ENCODE measurements at places on chromosomes 6 and 20. TPM values are rescaled to one million over a fixed set of nuclear protein-coding genes. Genes with fewer than 3 reads are reported as not detected.

Gene PAX1
- total RNA-seq, result under 0.01 TPM

Gene IPCEF1
- total RNA-seq, result 2.1 TPM

Gene LY6G6F
- not detected for total RNA-seq

Gene DPPA5
- not detected for total RNA-seq

Gene BMP5
- total RNA-seq, result 11.5 TPM

Gene COL20A1
- 2.6 TPM for total RNA-seq

Gene PRDM1
- total RNA-seq, result 1.6 TPM

Gene EYA2
- total RNA-seq, result 1.0 TPM

Gene HCK
- total RNA-seq, result 8.4 TPM

Gene SNAP25
- total RNA-seq, result 4.2 TPM

Gene UST
- total RNA-seq, result 14.6 TPM

Gene CCN5
- total RNA-seq, result not detected

Gene KIF6
- 1.0 TPM for total RNA-seq

Gene AGPAT4
- total RNA-seq, result 18.3 TPM

Gene ZBTB46
- 52.2 TPM for total RNA-seq

Gene SSTR4
- total RNA-seq, result not detected

Gene SMIM28
- total RNA-seq, result not detected

Gene TFAP2A
- total RNA-seq, result not detected

Gene TBC1D20
- 14.1 TPM for total RNA-seq

Gene SLC35D3
- not detected for total RNA-seq

Gene MATN4
- total RNA-seq, result 0.52 TPM

Gene OPRL1
- 0.52 TPM for total RNA-seq

Gene ADGRF4
- total RNA-seq, result not detected

Gene THBD
- total RNA-seq, result 6.8 TPM

Gene TFAP2C
- total RNA-seq, result not detected

Gene ID1
- total RNA-seq, result 136 TPM

Gene ZNF334
- total RNA-seq, result 3.7 TPM

Gene DAAM2
- total RNA-seq, result 31.8 TPM

Gene CLDN20
- not detected for total RNA-seq

Gene ULBP2
- total RNA-seq, result not detected

Gene ADGB
- total RNA-seq, result not detected

Gene GABBR1
- total RNA-seq, result 9.9 TPM

Gene TENT5A
- total RNA-seq, result 28.2 TPM

Gene UBE2C
- total RNA-seq, result 10.4 TPM

Gene SERINC1
- 176 TPM for total RNA-seq

Gene HTR1B
- not detected for total RNA-seq

Gene CDS2
- total RNA-seq, result 27.1 TPM

Gene TOX2
- total RNA-seq, result not detected

Gene NELFE
- 61.6 TPM for total RNA-seq

Gene OVOL2
- total RNA-seq, result not detected

Gene KHDC1L
- not detected for total RNA-seq

Gene NKAPL
- total RNA-seq, result 0.52 TPM

Gene PPP1R18
- total RNA-seq, result 23.5 TPM

Gene MLN
- not detected for total RNA-seq

Gene TSPO2
- 1.0 TPM for total RNA-seq

Gene CDH4
- total RNA-seq, result 0.52 TPM

Gene TBXT
- total RNA-seq, result not detected

Gene RHAG
- total RNA-seq, result 1.6 TPM

Gene KLHDC3
- total RNA-seq, result 267 TPM

Gene ECT2L
- under 0.01 TPM for total RNA-seq

Gene SH3BGRL2
- 4.7 TPM for total RNA-seq

Gene TMEM242
- 6.8 TPM for total RNA-seq

Gene SLC17A5
- 20.9 TPM for total RNA-seq

Gene SMLR1
- total RNA-seq, result not detected

Gene SLC17A3
- not detected for total RNA-seq

Gene CD24
- total RNA-seq, result 16.7 TPM

Gene CALHM4
- not detected for total RNA-seq
